Panc1 (cell line): ENCODE measurements at places on chromosomes 5 and 9.

GRCh38 chr9:133429641-133430161 is 7.5 kb downstream of the ADAMTS13 start:
- no peak for DNase-seq
- no peaks in the 10 kb centered on the region for H3K36me3 ChIP-seq
- H3K27ac ChIP-seq: no peak overlapping the region
- H3K4me3 ChIP-seq: no peak overlapping the region
- H3K4me1 ChIP-seq: peaks cover 6% of the 10 kb centered on the region; the same call in 1 of the 2 replicates

GRCh38 chr9:126703002-126703865 is 89.5 kb downstream of the LMX1B start:
- no peak overlapping the region for H3K27ac ChIP-seq
- H3K4me1 ChIP-seq: peaks cover 4% of the 10 kb centered on the region
- H3K36me3 ChIP-seq: no peaks in the 10 kb centered on the region
- H3K4me3 ChIP-seq: no peak overlapping the region
- DNase-seq: no peak
- no peaks in the 10 kb centered on the region for H3K27me3 ChIP-seq

DNA sequence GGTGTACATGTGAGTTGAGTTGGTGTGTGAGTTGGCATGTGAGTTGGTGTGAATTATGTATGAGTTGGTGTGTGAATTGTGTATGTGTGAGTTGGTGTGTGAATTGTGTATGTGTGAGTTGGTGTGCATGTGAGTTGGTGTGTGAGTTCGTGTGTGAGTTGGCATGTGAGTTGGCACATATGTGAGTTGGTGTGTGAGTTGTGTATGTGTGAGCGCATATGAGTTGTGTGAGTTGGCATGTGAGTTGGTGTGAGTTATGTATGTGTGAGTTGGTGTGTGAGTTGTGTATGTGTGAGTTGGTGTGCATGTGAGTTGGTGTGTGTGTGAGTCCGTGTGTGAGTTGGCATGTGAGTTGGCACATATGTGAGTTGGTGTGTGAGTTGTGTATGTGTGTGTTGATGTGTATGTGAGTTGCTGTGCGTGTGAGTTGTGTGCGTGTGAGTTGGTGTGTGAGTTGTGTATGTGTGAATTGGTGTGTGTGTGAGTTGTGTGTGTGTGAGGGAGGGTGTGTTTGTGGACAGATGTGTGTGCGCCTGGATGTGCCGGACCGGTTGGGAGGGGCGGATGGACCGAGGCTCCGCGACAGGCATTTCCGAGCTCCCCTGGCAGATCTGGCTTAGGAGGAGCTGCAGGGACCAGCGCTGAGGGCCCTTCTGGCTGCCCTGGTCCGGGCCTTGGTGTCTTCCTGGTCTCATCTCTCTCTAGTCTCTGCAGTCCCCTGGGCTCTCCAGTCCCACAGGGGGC is 162.5 kb upstream of the IER5L start:
- no peaks in the 10 kb centered on the region for H3K36me3 ChIP-seq
- no peak for DNase-seq
- peaks cover 23% of the 10 kb centered on the region for H3K4me1 ChIP-seq
- no peak overlapping the region for H3K4me3 ChIP-seq
- no peaks in the 10 kb centered on the region for H3K27me3 ChIP-seq
- peak overlapping the region; percentile 48; the same call in 1 of the 2 replicates for H3K27ac ChIP-seq

GRCh38 chr5:77993141-77993854 is 217.2 kb upstream of the TBCA start:
- H3K27ac ChIP-seq: no peak overlapping the region
- DNase-seq: no peak
- no peak overlapping the region for H3K4me3 ChIP-seq
- H3K4me1 ChIP-seq: no peaks in the 10 kb centered on the region
- no peaks in the 10 kb centered on the region for H3K36me3 ChIP-seq

DNA sequence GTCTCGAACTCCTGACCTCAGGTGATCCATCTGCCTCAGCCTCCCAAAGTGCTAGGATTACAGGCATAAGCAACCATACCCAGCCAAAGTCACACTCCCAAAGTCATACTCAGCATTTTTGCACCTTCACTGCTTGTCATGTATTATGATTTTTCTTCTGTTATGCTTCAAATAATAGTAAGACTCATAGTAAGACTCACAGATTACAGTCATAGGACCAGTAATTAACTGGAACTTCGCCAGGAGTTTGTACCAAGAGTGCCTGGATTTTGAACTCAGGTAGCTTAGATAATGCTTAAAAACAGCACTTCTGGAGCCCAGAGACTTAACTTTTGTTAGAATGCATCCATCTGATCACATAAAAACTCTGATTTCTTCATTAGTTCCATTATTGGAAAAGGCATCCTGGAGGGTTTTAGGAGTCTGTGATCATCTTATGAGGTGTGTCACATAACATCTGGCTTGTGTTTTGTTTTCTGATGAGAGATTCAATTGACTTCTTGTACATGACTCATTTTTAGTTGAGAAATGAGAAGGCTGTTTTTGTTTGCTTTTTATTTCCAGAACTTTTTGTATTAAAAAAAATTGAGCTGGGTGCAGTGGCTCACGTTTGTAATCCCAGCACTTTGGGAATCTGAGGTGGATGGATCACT is 131.5 kb downstream of the ADAMTS19 start:
- H3K4me1 ChIP-seq: no peaks in the 10 kb centered on the region
- H3K4me3 ChIP-seq: no peak overlapping the region

DNA sequence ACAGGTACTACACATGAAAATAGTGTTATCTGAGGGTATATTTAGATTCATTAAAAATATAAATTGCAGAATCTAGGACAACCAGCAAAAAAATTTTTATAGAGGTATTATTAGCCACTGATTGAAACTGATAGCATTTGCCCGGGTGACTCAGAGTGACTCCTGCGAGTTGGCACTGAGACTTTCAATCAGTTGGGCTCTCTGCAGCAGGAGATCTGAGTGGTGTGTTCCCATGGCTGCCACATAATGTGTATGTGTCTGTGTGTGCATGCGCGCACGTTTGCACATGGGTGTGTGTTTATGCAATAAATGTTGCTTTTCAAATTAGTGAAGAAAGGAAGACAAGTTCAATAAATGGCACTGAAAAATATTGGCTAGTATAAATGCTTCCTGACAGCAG is 100.1 kb upstream of the MRPS30 start:
- no peaks in the 10 kb centered on the region for H3K4me1 ChIP-seq
- DNase-seq: no peak
- H3K4me3 ChIP-seq: no peak overlapping the region
- H3K36me3 ChIP-seq: no peaks in the 10 kb centered on the region

- DNase-seq: no peak
- H3K36me3 ChIP-seq: no peaks in the 10 kb centered on the region
- no peaks in the 10 kb centered on the region; the same call in none of the 2 replicates for H3K27me3 ChIP-seq
- H3K4me3 ChIP-seq: no peak overlapping the region
These were observed 28.4 kb upstream of the GADD45G start for GRCh38 chr9:89576404-89576839.

DNA sequence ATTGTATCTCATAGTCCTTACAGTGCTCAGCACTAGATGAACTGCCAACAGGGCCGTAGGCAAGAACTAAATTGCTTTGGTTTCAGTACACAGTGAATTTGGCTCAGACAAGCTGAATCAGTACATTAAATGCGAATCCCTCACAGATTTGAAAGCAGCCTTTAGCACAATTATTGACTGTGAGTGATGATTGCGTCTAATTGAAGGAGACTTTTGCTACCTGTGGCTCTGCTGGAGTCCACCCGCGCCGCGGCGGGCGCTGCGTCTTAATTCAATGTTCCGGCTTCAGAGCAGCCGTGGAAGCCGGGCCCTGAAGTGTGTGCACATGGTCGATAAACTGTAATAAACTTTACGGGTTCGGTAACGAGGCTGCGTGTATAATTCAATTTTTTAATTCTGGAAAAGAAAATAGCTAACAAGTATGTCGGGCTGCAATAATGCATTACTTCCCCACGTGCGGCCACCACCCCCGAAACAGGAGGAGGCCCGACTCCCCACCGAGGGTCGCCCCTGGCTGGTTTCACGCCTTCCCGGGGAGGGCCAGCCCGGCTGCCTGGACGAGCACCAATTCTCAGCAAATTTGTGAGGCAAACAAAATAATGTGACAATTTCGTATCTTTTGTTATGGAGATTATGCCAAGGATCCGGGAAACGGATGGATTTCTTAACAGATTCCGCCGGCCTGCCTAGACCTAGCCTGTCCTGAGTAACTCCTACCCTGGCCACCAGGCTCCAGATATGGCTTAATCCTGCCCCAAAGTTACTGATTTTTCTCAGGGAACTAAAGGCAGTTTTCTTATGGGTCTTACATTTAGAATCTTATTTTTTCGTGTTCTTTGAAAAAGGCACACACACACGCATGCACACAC is 269.4 kb upstream of the IRX1 start:
- H3K36me3 ChIP-seq: no peaks in the 10 kb centered on the region
- no peaks in the 10 kb centered on the region for H3K27me3 ChIP-seq
- no peak overlapping the region for H3K4me3 ChIP-seq
- H3K4me1 ChIP-seq: no peaks in the 10 kb centered on the region
- no peak overlapping the region for H3K27ac ChIP-seq

DNA sequence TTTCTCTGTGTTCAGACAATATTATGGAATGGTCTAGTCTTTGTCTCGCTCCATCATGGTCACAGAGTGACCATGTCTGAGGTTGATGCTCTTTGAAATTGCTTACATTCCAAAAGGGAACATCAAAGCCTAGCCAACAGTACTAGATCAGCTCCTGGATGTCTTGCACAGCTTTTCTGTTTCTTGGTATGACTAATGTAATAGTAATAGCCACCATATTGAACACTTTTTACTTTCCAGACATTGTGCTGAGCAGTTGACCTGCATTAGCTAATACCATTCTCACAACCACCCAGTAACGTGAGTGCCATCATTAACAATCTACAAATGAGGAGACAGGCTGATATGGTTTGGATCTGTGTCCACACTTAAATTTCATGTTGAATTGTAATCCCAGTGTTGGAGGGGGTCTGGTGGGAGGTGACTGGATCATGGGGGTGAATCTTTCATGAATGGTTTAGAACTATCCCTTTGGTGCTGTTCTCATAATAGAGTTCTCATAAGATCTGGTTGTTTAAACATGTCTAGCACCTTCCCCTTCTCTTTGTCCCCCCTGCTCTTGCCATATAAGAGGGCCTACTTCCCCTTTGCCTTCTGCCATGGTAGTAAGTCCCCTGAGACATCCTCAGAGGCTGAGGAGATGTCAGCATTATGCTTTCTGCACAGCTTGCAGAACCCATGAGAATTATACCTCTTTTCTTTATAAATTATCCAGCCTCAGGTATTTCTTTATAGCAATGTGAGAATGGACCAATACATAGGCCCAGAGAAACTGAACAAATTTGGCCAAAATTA is 577.5 kb upstream of the CLINT1 start:
- H3K36me3 ChIP-seq: no peaks in the 10 kb centered on the region
- H3K27me3 ChIP-seq: no peaks in the 10 kb centered on the region
- H3K27ac ChIP-seq: no peak overlapping the region
- no peak overlapping the region for H3K4me3 ChIP-seq
- no peaks in the 10 kb centered on the region for H3K4me1 ChIP-seq

- H3K36me3 ChIP-seq: no peaks in the 10 kb centered on the region; the same call in 1 of the 2 replicates
- no peak overlapping the region for H3K4me3 ChIP-seq
- peaks cover 4% of the 10 kb centered on the region; the same call in 1 of the 2 replicates for H3K4me1 ChIP-seq
- DNase-seq: no peak
- no peaks in the 10 kb centered on the region for H3K27me3 ChIP-seq
These were observed 112.2 kb downstream of the RPS23 start for GRCh38 chr5:82165740-82166530.

- H3K36me3 ChIP-seq: no peaks in the 10 kb centered on the region
- no peak for DNase-seq
- no peaks in the 10 kb centered on the region for H3K27me3 ChIP-seq
- no peaks in the 10 kb centered on the region for H3K4me1 ChIP-seq
- no peak overlapping the region for H3K27ac ChIP-seq
- no peak overlapping the region for H3K4me3 ChIP-seq
These were observed 341.4 kb upstream of the PRR16 start for GRCh38 chr5:120122703-120123102.

GRCh38 chr9:97558701-97559101 is 57.2 kb downstream of the TMOD1 start:
- no peaks in the 10 kb centered on the region for H3K4me1 ChIP-seq
- no peaks in the 10 kb centered on the region for H3K36me3 ChIP-seq

DNA sequence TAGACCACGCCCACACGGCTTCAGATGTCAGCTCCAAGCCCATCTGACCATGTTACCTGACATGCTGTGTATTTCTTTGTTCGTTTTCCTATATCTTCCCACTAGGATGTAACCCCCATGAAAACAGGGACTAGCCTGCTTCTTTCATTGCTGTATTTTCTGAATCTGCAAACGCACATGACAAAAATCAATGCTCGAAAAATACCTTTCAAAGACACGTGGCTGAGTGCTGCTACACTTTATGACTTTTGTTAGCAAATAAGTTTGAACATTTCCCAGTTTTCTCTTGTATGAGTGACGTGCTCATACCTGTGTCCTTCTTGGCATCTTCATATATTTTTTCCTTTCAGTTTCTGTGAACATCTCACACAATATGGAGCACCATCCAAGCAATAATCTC is 181.3 kb upstream of the IRX1 start:
- H3K27me3 ChIP-seq: no peaks in the 10 kb centered on the region
- H3K36me3 ChIP-seq: no peaks in the 10 kb centered on the region
- no peak overlapping the region for H3K27ac ChIP-seq
- no peak overlapping the region for H3K4me3 ChIP-seq

DNA sequence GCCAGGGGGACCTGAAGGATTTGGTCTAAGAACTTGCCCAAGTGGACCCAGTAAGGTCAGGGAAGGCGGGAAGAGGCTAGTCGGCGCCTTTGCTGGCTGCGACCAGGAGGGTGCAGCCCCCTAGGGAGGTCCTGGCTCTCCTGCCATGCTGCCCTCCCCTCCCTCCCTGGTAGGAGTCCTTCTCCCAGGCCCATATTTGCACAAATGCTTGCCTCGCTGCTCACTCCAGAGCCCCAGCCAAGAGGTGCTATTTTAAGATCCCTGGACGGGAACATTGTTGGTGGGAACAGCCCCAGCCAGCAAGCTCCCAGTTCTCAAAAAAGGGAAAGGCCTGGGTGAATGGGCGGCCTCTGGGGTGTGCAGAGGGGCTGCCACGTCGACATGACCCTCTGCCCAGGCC is 4.3 kb upstream of the IL17B start:
- DNase-seq: no peak
- H3K27ac ChIP-seq: no peak overlapping the region
- H3K4me1 ChIP-seq: 0 out of 2 replicates have a peak, but pooled peaks cover 3% of the 10 kb centered on the region
- H3K36me3 ChIP-seq: no peaks in the 10 kb centered on the region

DNA sequence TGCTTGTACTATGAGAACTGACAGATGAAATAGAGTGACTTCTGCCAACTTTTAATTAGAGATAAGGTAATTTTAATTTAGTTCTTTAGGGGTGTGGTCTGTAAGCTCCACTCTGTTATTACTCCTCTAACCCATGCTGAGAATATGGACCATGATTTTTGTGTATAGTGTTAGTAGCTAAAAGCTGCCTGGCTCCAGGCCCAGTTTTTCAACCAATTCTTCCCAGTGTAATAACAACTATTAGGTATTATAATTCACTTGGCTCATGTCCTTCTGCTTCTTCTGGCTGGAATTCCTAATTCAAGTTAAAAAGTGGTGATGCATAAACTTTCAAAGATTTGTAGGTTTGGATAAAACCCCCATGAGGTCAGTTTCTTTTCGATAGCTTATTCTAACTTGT is 216.3 kb downstream of the ISL1 start:
- H3K4me3 ChIP-seq: no peak overlapping the region
- DNase-seq: no peak
- no peaks in the 10 kb centered on the region for H3K4me1 ChIP-seq
- H3K27ac ChIP-seq: no peak overlapping the region
- H3K27me3 ChIP-seq: no peaks in the 10 kb centered on the region
- no peaks in the 10 kb centered on the region for H3K36me3 ChIP-seq

GRCh38 chr9:131105952-131106351 is 9.6 kb downstream of the AIF1L start:
- H3K4me1 ChIP-seq: no peaks in the 10 kb centered on the region
- no peak overlapping the region for H3K4me3 ChIP-seq
- DNase-seq: no peak
- H3K27me3 ChIP-seq: no peaks in the 10 kb centered on the region
- H3K36me3 ChIP-seq: no peaks in the 10 kb centered on the region
- H3K27ac ChIP-seq: no peak overlapping the region
